ENCODE measurements at places on chromosomes 16 and 17.
A peak's percentile ranks its signal among the peaks of the same experiment; 100 is the strongest.

DNA sequence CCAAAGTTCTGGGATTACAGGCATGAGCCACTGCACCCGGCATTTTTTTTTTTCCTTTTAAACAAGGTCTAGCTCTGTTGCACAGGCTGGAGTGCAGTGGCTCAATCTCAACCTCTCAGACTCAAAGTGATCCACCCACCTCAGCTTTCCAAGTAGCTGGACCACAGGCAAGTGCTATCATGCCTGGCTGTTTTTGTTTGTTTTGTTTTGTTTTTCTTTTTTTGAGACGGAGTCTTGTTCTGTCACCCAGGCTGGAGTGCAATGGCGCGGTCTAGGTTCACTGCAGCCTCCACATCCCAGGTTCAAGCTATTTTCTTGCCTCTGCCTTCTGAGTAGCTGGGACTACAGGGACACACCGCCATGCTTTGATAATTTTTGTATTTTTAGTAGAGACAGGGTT lies 19.1 kb upstream of the ZC3H7A start:
- DNase-seq: no peak

DNA sequence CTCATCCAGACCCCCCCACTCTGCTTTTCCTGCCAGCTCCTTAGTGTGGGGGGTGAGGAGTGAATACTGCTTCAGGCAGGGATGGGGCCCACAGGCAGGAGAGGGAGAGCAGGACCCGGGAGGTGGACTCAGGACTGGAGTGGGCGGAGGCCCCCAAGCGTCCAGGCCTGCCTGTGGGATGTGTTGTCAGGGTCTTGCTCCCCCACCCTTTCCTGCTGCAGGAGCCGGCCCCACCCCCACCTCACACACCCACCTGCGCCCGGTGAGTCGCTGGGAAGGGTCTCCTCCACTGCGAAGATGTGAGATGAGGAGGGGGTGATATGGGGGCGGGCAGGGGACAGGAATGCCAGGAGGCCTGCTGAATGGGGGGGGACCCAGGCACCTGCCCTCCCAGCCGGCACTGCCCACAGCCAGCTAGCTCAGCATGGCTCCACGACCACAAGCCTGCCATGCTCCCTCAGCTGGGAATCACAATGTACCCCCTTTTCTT lies 1.1 kb downstream of the FAM171A2 start:
- DNase-seq: no peak

DNA sequence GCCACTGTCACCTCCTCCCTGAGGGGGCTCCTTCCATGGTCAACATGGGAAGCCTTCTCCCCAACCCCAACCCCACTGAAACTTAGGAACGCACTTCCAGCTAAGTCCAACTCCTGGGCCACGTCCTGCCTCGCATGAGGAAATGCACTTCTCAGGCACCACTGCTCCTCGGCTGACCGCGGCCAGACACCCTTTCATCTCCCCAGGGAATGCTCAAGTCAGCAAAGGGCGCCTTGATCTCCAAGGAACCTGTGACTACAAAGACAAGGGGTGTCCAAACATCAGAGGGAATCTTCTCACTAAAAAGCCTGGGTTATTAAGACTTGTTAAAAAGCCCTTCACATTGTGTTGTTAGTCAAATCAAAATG lies 124.9 kb upstream of the HSBP1 start:
- DNase-seq: no peak

DNA sequence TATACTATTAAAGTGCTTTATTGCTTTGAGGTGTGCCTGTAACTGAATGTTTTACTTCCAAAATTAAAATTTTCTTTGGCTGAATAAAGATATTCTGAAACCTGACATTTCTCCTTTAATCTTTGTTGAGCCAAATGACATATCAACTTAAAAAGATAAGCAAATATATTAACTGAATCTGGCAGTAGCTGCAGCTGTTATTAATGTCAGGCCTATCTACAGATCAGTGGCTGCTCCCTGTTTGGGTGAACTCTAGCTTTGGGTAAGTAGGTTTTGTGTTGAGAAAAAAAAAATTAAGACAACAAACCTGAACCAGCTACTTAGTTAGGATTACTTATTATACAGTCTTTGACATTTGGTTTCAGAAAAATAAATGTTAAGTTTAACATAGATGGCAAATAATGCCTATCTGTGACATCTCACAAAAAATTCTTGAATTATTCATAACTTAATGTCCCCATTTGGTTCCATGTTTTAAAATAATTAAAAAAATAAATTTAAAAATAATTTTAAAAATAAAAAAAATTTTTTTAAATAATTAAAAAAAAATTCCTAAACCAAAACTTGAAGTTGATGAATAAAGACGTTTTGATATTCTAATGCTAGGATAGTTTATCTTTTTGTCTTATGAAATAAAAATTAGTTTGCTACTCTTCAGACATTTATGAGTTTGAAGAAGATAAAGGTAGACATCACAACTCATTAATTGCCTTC lies 19.8 kb downstream of the CPD start:
- DNase-seq: no peak

DNA sequence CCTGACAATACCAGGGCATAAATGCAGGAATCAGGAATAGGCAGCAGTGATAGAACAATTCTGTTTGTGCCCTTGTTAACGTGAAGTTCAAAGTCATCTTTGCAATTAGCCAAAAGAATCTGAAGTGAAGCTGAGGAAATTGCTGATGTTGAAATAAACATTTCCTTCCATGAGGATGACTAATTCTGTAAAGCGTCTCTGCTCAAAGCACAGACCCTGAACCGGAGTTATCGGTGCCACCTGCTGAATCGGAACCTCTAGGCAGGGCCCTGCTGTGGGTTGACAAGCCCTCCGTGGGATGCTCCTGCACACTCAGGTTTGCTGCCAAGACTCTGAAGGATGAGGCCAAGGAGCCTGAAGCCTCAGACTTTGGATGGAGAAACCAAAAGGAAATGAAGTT lies 37.0 kb upstream of the CDH1 start:
- peak; percentile 62 for DNase-seq

DNA sequence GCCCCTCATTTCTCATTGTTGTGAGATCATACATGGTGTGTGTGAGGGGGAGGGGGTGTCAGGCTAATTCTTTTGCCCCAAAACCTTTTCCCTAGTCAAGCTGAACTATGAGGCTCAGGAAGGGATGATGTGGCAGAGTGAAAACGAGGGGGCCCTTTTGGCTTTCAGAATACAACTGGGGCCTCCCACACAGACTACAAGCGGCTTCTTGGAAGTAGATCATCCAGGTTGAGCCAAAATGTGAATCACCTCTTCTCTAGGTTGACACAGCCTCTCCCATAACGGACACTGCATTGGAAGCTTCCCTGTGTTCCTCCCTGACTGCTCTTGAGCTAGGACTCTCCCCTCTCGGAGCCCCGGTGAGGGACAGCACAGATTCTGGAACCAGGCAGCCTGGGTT lies 2.3 kb upstream of the ALKBH5 start:
- no peak for DNase-seq

DNA sequence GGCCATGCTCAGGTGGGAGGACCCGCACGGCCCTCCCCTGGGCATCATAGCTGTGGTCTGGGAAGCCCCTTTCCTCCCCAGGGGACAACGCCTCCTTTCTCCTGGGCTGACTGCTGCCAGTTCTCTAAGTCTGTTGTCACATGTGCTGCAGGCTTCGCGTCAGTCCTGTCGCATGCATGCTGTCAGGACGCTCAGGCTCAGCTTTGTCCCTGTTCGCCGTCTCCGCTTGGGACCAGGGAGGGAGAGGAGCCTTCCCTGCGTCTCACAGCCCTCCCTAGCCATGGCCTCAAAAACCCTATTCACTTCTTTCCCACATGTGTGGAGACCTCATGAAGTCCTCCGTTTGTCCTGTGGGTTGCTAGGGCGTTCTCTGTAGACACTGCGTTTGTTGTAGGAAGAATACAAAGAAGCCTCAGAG lies 21.4 kb downstream of the LDHD start:
- DNase-seq: no peak

- DNase-seq: no peak
Observed at GRCh38 chr17:63491977-63492618, 15.2 kb downstream of the ACE start.

DNA sequence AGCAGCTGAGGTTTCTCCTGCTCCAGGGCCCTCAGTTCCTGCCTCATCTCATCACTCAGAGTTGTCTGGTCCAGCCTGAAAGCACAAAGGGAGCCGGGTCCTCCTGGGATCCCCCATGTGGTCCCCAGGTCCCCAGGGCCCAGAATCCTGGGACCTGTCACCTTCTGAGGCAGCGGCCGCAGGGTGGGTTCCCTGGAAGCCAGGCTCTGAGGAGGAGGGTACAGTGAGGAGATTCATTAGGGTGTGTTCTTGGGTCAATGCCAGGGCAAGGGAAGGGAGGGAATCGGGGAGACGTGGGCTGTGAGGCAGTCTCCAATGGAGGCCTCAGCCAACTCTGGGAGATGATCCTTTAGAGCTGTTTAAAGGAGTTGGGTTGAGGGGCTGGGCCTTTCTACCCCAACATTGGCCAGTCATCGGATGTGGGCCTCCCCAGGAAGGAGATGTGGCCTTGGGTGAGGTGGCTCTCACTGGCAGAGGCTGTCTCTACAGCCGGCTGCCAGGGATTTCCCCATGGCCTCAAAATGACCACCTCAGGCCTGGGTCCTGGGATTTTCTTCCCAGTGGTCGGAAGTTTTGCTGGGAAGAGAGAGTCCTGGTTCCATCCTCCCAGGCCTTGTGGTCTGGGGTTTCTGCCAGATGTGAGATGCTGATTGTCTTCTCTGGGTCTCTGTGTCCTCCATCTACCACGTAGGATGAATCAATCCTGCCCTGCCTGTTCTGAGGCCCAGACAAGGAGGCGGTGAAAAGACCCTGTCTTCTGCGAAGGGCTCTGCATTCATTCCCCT lies 47.3 kb downstream of the NLRP1 start:
- peak; percentile 9 for DNase-seq

- peak; percentile 68 for DNase-seq
Observed at GRCh38 chr17:6047966-6048365, 22.2 kb upstream of the WSCD1 start.

DNA sequence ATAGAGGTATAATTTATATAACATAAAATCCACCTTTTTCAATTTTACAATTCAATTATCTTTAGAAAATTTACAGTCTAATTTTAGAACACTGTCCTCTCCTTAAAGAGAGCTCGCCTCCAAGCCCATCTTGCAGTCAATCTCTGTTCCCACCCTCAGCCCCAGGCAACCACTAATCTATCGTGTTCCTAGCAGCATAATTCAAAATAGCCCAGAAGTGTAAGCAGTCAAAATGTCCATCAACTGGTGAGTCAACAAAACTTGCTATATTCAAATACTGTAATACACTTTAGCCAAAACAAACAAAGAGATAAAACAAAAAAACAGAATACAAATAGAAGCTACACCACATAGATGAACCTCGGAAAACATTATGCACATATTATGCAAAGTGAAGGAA lies 1006.8 kb upstream of the EEF2KMT start:
- DNase-seq: no peak

DNA sequence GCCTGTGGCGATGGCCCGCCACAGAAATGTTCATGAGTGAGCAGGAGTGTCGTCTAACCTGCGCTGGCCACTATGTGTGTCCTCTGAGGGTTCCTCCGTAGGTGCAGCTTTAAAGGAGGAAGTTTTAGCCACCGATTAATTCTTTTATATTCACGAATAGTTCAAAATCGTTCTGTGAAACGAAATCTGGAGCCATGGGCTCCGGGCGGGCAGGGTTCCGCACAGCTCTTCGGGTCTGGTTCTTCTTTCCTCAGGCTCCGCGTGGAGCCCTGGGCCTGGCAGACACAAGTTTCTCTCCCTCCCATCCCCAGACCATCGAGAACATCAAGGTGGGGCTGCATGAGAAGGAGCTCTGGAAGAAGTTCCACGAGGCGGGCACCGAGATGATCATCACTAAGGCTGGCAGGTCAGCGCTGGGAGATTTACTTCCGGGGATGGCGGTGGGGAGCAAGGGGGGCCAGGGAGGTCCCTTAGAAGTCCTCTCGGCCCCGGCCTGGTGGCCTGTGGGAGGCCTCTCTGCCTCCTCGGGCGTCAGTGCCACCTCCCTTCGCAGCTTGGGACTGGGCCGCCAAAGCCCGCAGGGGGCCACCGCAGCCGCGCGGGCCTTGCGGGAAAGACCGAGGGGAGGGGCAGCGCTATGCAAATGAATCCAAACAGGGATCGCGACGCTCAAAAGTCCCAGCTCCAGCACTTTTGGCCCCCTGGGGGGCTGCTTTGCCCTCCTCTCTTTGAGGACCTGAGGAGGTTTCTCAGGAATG lies 5.2 kb downstream of the TBX4 start:
- DNase-seq: no peak

- no peak for DNase-seq
Observed at GRCh38 chr16:31214708-31215286, 878 bp downstream of the TRIM72 start.

- DNase-seq: no peak
Observed at GRCh38 chr17:48613862-48614694, 1.0 kb downstream of the HOXB8 start.

DNA sequence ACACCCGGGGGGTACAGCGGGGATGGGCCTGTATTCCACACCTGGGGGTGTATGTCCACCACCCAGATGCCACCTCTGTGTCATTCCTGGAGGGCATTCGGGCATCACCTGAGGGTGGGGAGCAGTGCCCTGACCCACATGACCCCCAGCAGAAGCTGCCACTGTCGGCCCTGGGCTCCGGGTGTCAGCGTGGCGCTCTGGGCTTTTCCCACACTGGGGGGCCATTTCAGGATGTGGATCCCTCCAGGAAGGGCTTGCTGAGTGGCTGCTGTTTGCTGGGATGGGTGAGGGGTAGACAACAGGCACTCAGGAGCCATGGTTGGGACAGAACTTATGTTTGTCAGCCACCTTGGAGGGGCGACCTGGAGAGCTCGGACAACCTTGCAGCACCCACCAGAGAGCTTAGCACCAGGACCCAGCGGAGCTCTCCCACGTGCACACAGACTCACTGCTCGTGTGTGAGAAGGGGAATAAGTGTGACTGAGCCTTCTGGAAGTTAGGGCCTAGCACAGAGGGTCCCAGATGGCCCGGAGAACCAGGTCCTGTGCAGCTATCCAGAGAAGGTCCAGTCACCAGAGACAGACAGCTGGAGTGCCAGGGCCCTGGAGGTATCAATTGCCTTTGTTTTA lies 102.7 kb downstream of the METRNL start:
- DNase-seq: no peak

- DNase-seq: no peak
Observed at GRCh38 chr17:49915670-49916069, 53.3 kb upstream of the DLX4 start.

- peak; percentile 74 for DNase-seq
Observed at GRCh38 chr16:80231888-80232287, 308.9 kb upstream of the DYNLRB2 start.

GRCh38 chr16:87047221-87048037 lies 269.8 kb downstream of the C16orf95 start:
- no peak for DNase-seq

DNA sequence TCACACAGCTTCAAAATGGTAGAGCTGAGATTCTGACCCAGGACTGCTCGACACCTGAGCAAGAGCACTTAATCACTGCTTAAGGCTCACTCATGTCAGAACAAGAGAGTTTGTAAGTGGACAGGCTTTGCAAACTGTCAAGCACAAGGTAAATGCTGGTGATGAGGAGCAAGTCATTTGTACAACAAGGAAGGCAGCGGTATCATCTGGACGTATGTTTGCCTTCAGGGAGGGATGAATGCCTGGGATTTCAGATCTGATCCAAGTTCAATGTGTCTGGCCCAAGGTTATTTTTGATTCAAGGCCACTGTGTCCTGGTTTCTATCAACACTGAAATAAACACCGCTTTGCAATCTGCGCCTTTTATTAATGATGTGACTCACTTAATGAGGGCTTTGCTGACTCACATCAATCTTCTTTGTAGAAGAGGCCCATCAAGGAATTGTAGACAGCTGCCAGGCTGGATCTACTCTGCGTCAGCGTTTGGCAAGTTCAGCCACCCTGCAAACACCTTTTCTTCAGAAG lies 174.4 kb upstream of the HS3ST3A1 start:
- DNase-seq: no peak

Measured in iris pigment epithelial cell (primary cell).